ENCODE measurements at places on chromosomes 12 and 14.

GRCh38 chr14:93862265-93862664 is 64.9 kb upstream of the FAM181A start:
- no peak for DNase-seq
- no peaks in the 10 kb centered on the region for H3K4me1 ChIP-seq
- no peaks in the 10 kb centered on the region for H3K36me3 ChIP-seq
- no peaks in the 10 kb centered on the region for H3K27me3 ChIP-seq
- H3K4me3 ChIP-seq: no peak overlapping the region
- no peak overlapping the region for H3K27ac ChIP-seq

- H3K27ac ChIP-seq: no peak overlapping the region
- no peaks in the 10 kb centered on the region for H3K36me3 ChIP-seq
- H3K27me3 ChIP-seq: no peaks in the 10 kb centered on the region
- H3K4me1 ChIP-seq: no peaks in the 10 kb centered on the region
Observed at GRCh38 chr12:107458163-107458562, 227.4 kb upstream of the PWP1 start.

DNA sequence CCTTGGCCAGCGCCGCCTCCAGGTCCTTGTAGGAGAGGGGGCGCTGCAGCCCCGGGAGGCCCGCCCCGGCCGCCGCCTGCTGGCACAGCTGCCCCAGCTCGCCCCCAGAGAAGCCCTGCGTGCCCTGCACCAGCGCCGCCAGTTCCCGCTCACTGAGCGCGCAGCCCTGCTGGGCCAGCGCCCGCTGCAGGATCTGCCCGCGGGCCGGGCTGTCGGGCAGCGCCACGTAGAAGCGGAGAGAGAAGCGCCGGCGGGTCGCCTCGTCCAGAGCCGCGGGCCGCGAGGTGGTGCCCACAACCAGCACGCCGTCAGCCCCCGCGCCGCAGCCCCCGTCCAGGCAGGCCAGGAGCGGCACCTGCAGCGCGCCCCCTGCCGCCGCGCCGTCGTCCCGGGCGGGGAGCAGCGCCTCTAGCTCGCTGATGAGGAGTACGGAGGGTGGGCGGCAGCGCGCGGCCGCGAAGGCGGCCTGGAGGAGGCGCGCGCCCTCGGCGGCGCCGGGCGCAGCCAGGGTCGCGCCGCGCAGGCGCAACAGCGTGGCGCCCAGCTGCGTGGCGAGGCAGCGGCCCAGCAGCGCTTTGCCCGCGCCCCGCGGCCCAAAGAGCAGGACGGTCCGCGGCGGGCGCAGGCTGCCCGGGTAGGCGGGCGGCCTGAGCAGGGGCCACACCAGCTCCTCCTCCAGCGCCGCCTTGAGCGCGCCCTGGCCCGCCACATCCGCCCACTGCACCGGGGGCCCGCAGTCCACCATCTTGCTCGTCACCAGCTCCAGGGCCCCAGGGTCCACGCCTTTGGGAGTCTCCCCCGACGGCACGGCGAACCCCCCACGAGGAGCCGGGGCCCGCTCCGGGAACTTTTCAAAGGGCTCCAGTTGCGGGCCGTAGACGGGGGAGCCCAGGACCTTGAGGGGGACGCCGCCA is 27.7 kb downstream of the FIGNL2 start:
- peak; percentile 81 for DNase-seq
- H3K36me3 ChIP-seq: no peaks in the 10 kb centered on the region
- H3K27ac ChIP-seq: peak overlapping the region; percentile 54
- H3K4me3 ChIP-seq: peak overlapping the region; percentile 83

DNA sequence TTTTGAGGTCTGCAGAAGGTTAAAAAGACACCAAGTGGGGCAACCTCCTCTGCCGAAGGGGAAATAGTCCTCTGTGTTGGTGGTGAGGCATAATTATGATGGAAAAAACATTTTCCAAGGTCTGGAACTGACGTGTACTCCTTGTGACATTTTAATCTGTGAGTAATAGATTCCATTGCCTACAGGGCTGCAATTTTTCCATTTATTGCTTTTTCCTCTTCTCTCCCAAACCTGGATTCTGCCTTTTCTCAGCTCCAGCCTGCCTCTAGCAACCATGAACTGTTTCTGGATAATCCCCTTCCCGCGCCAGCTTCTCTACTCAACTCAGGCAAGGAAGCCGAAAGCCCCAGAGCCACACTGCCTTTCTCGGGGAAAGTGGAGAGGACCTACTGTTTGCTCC is 230.1 kb upstream of the PLXNC1 start:
- H3K36me3 ChIP-seq: no peaks in the 10 kb centered on the region
- no peak overlapping the region for H3K27ac ChIP-seq
- no peak overlapping the region for H3K4me3 ChIP-seq
- no peak for DNase-seq

DNA sequence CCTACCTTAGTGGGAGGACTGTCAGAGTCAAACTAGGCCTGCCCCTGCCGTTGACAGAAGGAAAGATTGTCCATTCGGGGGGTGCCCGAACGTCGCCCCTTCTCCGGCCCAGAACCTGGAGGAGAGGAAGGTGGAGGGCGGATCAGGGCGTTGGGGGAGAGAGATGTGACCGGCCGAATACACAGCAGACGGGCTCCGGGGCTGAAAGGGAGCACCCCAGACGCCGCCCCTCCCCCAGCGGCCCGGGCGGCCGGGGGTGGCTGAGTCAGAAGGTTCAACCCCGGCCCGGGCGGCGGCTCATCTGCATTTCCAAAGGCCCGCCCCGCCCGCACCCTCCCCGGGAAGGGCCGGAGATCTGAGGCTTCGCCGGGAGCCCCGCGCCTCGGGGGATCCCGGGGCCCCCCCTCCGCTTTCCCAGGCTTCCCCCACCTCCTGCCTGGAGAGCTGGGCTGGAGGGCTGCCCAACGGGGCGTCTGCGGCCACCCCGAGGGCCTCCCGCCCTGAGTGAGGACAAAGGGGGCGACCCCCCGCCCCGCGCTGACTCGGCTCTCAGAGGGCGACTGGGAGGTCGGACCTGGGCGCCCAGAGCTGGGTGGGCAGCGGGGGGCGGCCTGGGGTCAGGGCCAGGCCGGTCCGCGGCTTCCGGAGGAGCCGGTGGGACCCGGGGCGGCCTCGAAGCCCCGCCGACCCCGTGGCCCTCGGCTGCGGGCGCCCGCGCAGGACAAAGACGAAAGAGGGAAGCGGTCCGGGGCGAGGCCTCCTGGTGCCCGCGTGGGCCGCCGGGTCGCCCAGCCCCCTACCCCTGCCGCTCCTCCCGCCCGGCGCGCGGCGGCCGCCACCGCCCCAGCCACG is 3.7 kb upstream of the SETD1B start:
- peaks cover 36% of the 10 kb centered on the region for H3K36me3 ChIP-seq
- H3K27ac ChIP-seq: peak overlapping the region; percentile 98
- no peaks in the 10 kb centered on the region for H3K27me3 ChIP-seq
- peak overlapping the region; percentile 84 for H3K4me3 ChIP-seq
- H3K4me1 ChIP-seq: peaks cover 54% of the 10 kb centered on the region
- DNase-seq: peak; percentile 78

- no peak overlapping the region for H3K4me3 ChIP-seq
- no peak for DNase-seq
- H3K36me3 ChIP-seq: no peaks in the 10 kb centered on the region
- no peaks in the 10 kb centered on the region for H3K4me1 ChIP-seq
- H3K27me3 ChIP-seq: no peaks in the 10 kb centered on the region
- no peak overlapping the region for H3K27ac ChIP-seq
Observed at GRCh38 chr12:25025260-25025659, 76.4 kb upstream of the BCAT1 start.

- H3K4me1 ChIP-seq: peaks cover 29% of the 10 kb centered on the region
- H3K27me3 ChIP-seq: no peaks in the 10 kb centered on the region
- no peak overlapping the region for H3K27ac ChIP-seq
- peak; percentile 67 for DNase-seq
- H3K4me3 ChIP-seq: peak overlapping the region; percentile 37
Observed at GRCh38 chr12:93894391-93895088, 217.4 kb downstream of the CRADD start.

GRCh38 chr12:65655074-65655493 is 169.2 kb upstream of the HMGA2 start:
- H3K4me3 ChIP-seq: no peak overlapping the region
- no peak overlapping the region for H3K27ac ChIP-seq
- no peaks in the 10 kb centered on the region for H3K27me3 ChIP-seq

DNA sequence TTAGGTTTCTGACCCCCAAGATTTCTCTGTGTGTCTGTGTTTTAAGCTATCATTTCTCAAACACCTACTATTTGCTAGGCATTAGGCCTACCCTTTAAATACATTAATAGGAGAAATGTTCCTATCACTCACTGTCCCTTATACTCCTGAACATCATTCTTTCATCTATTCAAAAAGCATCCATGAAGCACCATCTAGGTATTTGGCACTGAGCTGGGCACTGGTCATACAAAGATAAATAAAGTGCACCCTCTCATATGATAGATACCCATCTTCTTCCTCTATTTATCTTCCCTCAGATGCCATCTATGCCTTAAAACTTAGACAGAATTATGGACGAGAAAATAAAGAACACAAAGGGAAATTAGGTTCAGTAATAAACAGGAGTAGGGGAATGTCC is 20.4 kb downstream of the SIX1 start:
- H3K36me3 ChIP-seq: no peaks in the 10 kb centered on the region
- no peak overlapping the region for H3K27ac ChIP-seq
- peaks cover 30% of the 10 kb centered on the region for H3K27me3 ChIP-seq
- no peak for DNase-seq
- H3K4me3 ChIP-seq: no peak overlapping the region

GRCh38 chr12:108826101-108826806 is 31.1 kb downstream of the SSH1 start:
- no peak overlapping the region for H3K27ac ChIP-seq
- no peaks in the 10 kb centered on the region for H3K27me3 ChIP-seq
- peak; percentile 47 for DNase-seq
- H3K36me3 ChIP-seq: peaks cover 17% of the 10 kb centered on the region
- peaks cover 61% of the 10 kb centered on the region for H3K4me1 ChIP-seq
- H3K4me3 ChIP-seq: no peak overlapping the region

- DNase-seq: no peak
- H3K4me3 ChIP-seq: no peak overlapping the region
- H3K27me3 ChIP-seq: no peaks in the 10 kb centered on the region
- no peak overlapping the region for H3K27ac ChIP-seq
- no peaks in the 10 kb centered on the region for H3K36me3 ChIP-seq
- H3K4me1 ChIP-seq: no peaks in the 10 kb centered on the region
Observed at GRCh38 chr12:25875661-25876060, 82.8 kb upstream of the RASSF8 start.
